ENCODE measurements at places on chromosomes 7 and 10.

DNA sequence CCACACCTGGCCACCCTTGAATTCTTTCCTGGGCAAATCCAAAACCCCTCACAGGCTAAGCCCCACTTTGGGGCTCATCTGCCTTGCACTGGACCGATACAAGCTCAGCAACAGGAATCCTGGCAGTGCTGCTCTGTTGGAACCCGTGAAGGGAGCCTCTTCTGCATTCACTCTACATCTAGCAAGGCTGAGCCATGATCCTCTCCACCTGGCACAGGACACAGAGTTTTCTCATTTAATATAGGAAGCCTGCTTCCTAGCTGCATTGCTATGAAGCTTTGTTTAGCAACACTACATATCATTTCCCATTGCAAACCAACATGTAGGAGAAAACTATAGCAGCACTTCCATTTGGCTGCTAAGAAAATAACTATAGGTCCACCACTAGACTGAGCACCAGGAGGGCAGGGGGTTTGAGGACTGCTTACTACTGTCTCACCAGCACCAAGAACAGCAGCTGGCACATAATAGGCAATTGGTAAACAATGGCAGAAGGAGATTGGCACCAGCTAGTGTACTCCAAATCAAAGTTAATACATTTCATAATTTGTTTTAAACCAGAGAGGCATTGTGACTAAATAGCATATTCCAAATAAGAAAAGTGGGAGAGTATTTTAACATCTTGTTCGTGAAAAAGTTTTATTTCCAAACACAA is 56.1 kb downstream of the CPVL start:
- no peak for DNase-seq

GRCh38 chr7:132897093-132897687 is 184.7 kb downstream of the CHCHD3 start:
- DNase-seq, result no peak

DNA sequence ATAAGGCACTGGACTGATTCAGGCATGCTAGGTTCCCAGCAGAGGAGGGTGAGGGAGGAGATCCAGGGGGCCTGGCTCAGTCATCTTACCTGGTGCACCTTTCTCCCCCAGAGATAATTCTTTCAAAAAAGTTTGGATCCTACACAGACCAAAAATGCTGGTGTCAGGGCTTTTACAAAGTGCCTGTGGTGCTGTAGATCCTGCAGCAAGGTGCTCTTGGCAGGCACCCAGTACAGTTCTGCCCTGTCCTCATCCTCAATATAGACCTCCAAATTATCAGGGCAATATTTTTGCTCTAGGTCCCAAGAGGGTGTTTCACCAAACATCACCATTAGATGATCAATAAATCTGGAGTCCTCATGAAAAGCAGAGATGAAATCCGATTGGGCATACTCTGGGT is 78.5 kb upstream of the IGFBP3 start:
- no peak for DNase-seq

GRCh38 chr10:3485057-3485686 is 299.8 kb downstream of the KLF6 start:
- DNase-seq, result no peak

GRCh38 chr10:103763374-103764202 is 91.8 kb downstream of the SH3PXD2A start:
- no peak for DNase-seq

DNA sequence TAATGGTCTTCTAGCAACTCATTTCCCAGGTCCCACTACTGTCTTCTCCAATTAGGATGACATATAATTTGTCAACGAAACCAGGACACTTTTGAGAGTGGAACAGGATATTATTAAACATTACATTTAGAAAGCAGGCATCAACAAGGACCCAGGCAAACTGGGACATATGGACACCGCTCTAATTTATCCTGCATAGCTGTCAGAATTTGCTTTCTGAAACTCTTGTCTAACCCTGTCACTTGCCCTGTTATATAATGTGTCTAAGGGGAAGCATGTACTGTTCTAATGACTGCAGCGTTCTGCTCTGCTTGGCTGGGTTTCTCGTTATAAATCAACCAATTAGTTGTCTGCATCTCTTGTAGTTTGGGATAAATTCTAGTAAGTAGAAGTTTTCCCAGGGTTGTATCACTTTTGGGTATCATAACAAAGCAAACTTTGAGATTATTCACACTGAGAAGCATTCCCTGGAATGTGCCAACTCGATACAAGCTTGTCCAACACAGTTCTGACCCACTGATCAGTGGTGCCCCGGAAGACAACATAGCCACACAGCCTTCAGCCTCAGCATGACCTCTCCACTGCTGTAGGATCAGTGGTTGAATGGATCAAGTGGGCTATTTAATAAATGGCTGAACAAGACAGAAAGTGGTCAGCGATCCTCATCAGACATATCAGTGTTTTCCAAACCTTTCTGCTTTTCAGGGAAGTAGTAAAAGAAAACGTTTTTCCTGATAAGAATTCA is 228.1 kb downstream of the KIF20B start:
- no peak for DNase-seq

DNA sequence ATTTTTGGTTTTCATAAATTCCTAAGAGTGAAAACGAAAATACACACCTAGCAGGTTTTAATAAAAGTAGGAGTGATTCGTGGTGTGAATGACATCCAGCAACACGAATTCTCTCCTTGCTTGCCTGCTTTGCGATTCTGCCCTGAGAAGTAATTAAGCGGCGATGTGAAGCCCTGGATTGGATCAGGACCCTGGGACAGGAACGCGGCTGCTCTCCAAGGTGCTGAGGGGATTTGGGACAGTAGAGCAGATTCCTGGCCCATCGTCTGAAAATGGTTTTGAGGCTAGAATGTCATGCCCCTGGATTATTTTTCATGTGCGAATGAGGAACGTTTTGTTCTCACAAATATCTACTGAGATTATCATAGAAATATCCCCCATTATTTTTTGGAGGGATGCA is 7.8 kb downstream of the NPS start:
- DNase-seq, result no peak

GRCh38 chr10:113176652-113177155 is 226.7 kb downstream of the TCF7L2 start:
- DNase-seq, result no peak

DNA sequence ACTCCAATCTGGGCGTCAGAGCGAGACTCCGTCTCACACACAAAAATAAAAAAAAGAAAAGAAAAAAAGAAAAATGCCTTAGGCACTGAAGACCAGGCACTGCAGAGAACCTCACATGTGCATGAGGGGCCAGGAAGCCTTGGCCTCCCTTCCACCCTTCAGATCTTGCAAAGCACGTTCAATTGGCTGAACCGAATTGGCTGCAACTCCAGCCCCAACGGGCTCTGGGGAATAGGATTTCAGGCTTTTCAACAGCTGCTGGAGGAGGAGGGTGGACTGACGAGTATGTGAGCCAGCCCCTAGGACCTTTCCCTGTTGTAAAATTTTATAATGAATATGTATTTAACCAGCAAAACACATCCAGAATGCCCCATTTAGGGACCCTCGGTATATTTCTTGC is 16.7 kb downstream of the TMEM120A start:
- no peak for DNase-seq

DNA sequence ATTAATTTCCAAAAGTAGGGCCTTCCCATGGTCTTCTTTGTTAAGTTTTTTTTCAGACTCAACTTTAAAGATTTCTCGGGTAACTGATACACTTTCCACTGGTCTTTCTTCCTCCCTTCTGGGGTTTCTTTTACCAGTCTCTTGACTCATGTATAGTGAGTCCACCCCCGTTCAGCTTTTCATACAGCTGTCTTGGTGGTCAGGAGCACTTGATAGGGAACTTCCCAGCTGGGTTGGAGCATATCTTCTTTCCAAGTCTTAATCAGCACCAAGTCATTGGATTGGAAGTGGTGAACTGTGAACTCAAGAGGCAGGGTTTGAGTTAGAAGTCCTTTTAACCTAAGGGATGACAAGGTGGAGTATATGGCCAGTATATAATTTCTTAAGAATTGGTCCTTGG is 29.2 kb upstream of the ELOVL3 start:
- DNase-seq, result no peak

- DNase-seq, result no peak
Measured at GRCh38 chr10:96772196-96772595, 51.9 kb upstream of the PIK3AP1 start.

DNA sequence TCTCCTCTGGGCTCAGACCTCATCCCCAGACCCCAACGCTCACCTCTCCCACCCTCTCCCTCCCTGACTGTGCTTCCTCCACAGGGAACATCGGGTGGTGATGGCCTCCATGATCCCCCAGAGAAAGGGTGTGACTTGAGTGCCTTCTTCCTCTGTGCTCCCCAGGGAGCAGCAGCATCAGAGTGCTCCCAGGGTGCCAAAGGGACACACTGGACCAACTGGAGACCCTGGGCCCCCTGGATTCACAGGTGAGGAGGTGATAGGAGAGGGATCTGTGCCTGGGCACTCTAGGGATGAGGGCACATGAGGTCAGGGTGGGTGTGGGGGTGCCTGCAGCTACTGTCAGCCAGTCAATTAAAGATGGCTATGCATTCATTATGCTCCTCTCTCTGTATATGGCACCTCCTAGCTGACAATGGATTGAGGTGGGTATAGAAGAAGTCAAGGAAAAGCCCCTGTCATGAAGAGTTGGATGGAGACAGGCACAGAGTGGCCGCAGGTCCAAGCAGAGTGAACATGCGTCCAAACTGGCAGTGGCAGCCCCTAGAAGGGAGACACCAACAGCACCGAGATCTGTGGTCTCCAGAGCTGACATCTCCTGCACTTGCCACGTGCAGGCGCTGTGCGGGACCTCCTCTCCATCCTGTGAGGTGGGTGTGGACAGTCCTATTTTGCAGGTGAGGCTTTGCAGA is 15.5 kb upstream of the VOPP1 start:
- no peak for DNase-seq

DNA sequence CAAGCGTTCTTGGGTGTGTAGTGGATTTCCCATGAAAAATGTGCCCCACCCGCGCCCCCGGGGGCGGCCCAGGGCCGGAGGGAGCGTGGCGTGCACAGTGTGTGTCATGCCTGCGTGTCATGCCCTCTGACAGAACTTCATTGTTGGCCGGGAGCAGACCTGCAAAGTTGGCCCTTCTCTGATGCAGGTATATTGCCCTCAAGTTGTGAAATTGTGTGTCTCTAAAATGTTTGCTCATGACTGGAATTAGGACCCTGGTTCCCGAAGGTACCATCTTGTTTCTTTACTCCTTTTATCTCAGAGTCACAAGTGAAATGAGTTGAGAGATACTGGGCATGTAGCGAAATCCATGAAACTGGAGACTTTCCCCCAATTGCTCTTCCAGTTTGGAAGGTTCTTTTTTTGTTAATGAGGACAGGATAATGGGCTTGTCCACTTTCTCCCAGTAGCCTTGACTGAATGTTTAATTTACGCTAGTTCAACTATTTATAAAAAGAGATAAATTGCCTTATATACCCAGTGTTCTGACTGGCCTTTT is 26.2 kb downstream of the ADK start:
- peak; percentile 2 for DNase-seq

GRCh38 chr7:158458716-158459282 is 128.8 kb downstream of the PTPRN2 start:
- DNase-seq, result no peak

GRCh38 chr7:117912421-117912820 is 39.2 kb upstream of the CTTNBP2 start:
- no peak for DNase-seq

DNA sequence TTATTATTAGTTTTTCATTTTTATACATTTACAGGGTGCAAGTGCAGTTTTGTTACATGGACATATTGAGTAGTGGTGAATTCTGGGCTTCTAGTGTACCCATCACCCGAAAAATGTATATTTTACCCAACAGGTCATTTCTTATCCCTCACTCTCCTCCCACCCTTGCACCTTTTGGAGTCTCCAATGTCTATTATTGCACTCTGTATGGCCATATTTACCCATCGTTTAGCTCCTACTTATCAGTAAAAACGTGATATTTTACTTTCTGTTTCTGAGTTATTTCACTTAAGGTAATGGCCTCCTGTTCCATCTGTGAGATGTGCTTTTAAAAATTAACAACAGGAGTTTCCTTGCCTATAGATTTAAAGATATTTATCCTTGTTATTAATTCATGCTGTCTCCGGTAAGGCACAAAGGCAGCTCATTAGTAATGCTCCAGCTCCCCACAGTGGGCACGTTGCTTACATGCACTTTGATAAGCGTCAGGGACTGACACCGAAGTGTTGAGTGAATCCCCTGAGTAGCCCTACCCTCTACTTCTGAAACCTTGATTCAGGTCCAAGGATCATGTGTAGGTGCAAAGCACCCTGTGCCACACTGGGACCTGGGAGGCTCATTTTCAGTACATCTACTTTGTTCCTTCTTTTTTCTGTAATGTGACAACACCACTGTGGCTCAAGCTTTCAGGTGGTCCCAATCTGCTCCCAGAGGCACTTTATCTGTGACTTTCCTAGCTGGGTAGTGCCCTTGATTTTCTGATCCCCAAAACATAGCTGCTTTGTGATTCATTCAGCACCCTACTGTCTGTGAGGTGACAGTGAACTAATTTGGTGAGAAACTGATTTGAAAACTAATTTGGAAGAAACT is 27.3 kb downstream of the HYAL4 start:
- no peak for DNase-seq

DNA sequence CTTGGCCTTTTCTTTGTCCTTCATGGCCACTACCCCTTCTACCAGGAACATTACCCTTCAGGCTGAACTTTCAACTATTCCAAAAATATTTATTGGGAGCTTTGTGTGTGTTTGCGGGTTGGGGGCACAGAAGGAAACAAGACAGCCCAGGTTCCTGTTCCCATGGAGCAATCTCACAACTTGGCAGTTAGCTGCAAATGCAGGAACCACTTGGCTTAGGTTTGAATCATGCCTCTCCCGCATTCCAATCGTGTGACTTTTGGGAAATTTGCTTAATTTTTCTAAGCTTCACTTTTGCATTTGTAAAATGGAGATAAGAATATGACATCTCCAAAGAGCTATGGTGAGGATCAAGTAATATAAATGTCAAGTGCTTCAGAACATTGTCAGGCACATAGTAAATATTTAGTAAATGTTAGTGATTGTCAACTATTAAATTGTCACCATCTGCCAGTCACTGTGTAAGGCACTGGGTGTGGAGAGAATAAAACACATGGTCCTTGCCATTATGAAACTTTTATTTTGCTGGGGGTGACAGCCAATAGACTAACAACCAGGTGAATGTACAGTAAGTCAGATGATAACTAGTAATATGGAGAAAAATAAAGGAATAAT is 277.1 kb downstream of the SNX13 start:
- DNase-seq, result no peak

DNA sequence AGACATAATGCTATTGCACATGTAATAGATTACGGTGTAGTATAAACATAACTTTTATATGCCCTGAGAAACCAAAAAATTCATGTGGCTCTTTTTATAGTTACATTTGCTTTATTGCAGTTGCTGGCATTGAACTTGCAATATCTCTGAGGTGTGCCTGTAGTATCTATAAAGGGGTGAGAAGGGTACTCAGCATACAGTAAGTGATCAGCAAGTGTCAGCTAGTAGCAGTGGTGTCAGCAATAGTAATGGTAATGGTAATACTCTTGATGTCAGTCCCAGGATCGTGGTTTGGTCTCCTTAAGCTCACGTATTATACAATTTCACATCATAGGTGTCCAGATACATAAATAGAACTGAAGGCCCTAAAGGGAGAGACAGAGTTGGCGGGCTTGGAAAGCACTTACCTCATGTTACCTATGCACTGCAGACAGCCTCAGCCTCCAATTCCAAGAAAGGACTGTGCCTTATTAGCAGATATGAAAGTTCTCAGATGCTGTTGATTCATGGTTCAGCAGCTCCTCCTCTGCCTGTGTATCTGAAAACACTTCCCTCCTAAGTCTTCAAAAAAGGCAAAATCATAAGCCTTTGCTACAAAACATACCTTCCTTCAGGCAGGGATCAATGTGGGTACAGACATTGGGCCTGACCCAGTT is 6.6 kb upstream of the GIMAP7 start:
- DNase-seq, result no peak
